Right cardiac atrium (tissue), 5 donors: ENCODE measurements at places on chromosomes 7 and 10. TPM values are rescaled to one million over a fixed set of nuclear protein-coding genes. Genes with fewer than 3 reads are reported as not detected.
A peak's percentile ranks its signal among the peaks of the same experiment; 100 is the strongest.

Gene AKR1C4
- not detected for total RNA-seq

Gene ACTL6B
- not detected for total RNA-seq

DNA sequence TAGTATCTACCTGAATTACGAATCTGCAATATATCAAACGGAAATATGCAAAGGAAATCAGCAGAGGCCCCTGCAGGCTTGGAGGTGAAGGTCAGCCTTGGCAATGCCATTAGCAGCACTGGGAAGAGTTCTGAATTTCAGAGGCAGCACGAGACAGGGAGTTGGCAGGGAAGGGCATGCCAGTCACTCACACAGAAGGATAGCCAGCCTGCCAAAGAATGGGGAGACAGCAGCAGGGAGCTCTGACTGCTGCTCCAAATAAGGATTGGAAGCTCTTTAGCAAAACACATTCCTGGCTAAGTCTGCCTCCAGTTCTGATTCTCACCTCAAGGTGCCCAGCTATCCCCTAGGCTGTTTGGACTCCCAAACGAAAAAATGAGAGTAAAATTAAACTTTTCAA lies 188.0 kb downstream of the PDE1C start:
- DNase-seq: peak; percentile 56

DNA sequence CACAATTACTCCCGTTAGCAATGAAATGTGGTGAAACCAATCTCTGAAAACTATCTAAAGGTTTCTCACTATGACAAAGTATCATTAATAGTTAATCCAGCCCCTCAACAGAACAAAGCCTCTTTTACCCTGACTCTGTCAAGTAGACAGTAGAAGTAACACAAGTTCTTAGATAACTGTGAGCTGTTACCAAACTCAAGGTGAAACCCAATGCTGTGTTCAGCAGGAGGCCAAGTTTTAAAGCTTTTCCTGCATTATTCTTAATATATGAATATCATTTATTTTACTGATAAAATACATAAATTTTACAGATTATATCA lies 109.1 kb downstream of the SRPK2 start:
- no peak for DNase-seq

- DNase-seq: no peak
These were observed 9.4 kb upstream of the CLDN3 start for GRCh38 chr7:73779517-73779916.

DNA sequence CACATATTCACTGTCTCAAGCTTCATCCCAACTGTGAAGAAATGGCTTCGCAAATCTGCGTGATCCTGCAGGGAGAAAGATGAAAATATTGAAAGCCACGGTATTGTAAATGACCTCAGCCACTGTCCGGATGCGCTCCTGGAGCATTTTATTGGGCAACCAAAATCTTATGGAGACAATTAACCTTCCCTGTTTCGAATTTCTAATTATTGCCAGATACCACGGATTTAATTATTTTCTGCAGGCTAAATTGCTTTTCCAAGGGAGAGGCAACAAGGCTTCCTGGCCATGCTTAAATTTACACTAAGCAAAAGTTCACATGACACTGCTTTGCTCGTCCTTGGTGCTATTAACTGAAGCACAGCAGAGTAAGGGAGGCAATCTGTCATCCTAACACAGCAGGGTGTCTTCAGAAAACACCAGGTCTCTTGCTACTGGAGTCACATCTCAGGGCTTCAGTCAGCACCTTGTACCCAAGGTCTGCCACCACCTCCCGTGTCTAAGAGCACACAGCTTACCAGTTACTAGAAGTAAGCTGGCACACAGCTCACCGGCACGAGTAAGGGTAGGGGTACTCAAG lies 162.2 kb downstream of the SFMBT2 start:
- no peak for DNase-seq

- DNase-seq: no peak
These were observed 22.4 kb upstream of the PPA1 start for GRCh38 chr10:70255329-70256299.

GRCh38 chr10:68105820-68106219 lies 3.5 kb upstream of the MYPN start:
- DNase-seq: no peak

- no peak for DNase-seq
These were observed 39.7 kb upstream of the SLC35B4 start for GRCh38 chr7:134356421-134356936.

DNA sequence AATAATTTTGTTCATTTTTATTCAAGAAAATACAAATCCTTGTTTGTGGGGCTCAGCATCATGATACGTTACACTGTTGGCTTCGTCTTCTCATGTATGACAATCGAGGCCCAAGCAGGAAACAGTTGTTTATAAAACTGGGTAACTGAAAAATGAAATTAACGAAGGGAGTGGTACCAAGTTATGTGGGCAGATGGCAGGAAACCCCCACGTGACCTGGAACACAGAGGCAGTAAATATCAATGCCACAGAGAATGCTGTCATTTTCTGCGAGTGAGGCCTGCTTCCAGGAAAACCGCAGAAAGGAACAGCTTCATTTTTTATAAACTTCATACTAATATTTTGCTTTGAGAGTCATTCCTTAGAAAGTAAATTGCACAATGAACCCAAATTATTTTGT lies 201.0 kb upstream of the ADARB2 start:
- no peak for DNase-seq

GRCh38 chr7:127812540-127812939 lies 160.5 kb downstream of the SND1 start:
- DNase-seq: no peak

GRCh38 chr10:113753020-113753692 lies 1.7 kb downstream of the PLEKHS1 start:
- DNase-seq: no peak

DNA sequence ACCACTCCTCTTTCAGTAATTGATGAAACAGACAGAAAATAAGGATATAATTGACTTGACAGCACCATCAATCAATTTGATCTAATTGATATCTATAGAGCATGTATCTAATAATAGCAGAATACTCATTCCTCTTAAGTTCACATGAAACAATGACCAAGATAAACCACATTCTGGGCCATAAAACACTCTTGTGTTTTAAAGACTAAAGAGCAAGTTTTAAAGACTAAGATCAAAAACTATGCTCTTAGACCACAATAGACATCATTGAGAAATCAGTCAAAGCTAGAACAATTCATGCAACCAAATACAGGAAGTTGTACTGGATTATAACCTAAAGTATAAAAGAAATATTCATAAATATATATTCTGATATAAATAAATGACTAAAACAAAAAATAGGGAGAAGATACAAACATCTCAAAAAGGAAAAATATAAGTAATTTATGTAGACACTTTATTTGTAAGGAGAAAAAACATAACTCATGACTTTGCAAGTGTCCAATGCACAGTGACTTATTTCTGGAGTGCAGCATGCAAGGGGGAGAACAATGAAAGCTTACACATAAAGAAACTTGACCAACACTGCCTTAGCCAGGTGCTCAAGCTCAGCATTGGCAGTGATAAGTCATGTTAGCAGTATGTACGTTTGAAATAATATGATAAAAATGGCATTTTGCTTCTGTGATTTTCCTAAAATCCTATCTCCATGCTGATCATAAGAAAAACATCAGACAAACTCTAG lies 312.7 kb upstream of the IGFBP3 start:
- DNase-seq: no peak

GRCh38 chr10:43411536-43411935 lies 2.5 kb upstream of the HNRNPF start:
- no peak for DNase-seq
